ENCODE measurements at places on chromosomes 12 and 14. TPM values are rescaled to one million over a fixed set of nuclear protein-coding genes. Genes with fewer than 3 reads are reported as not detected.

SIX6 gene
- not detected for total RNA-seq

GRCh38 chr12:14340371-14340770 lies 25.1 kb upstream of the ATF7IP start:
- H3K4me3 ChIP-seq: no peak overlapping the region
- H3K27ac ChIP-seq: no peak overlapping the region
- DNase-seq: no peak
- H3K4me1 ChIP-seq: no peaks in the 10 kb centered on the region

DNA sequence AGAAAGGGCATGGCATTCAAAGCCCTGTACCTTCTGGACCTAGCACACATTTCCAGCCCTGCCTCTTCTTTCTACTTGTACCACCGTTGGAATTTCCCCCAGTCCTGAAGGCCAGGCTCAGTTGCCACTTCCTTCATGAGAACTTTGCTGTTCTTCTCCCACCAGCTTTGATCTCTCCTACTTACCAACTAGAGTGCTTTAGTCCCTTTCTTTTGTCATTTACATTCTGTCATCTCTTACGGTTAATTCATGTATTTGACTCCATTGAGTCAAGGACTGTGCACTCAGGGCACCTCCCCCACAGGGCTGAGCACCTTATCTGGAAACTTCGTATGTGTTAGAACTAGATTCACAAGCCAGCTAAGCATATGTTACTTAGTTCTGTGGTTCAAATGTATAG lies 26.3 kb downstream of the BICDL1 start:
- H3K36me3 ChIP-seq: peaks cover 48% of the 10 kb centered on the region
- H3K27me3 ChIP-seq: no peaks in the 10 kb centered on the region
- H3K4me3 ChIP-seq: peak overlapping the region; percentile 30
- peaks cover 69% of the 10 kb centered on the region for H3K4me1 ChIP-seq

- DNase-seq: no peak
- no peak overlapping the region for H3K27ac ChIP-seq
- no peaks in the 10 kb centered on the region for H3K36me3 ChIP-seq
- H3K4me1 ChIP-seq: no peaks in the 10 kb centered on the region
- no peaks in the 10 kb centered on the region for H3K27me3 ChIP-seq
These were observed 122.2 kb downstream of the NTS start for GRCh38 chr12:85996280-85996679.

TAS2R50 gene
- 0.60 TPM for total RNA-seq

- no peak overlapping the region for H3K27ac ChIP-seq
- no peaks in the 10 kb centered on the region for H3K36me3 ChIP-seq
- DNase-seq: no peak
- H3K4me3 ChIP-seq: no peak overlapping the region
- peaks cover 11% of the 10 kb centered on the region for H3K4me1 ChIP-seq
These were observed 35.1 kb downstream of the ARF6 start for GRCh38 chr14:49928015-49928414.

MUCL1 gene
- not detected for total RNA-seq

INHBC gene
- total RNA-seq: not detected

OAS1 gene
- total RNA-seq: 194 TPM

AMN gene
- 0.15 TPM for total RNA-seq

LMNTD1 gene
- not detected for total RNA-seq

- peaks cover 33% of the 10 kb centered on the region for H3K4me1 ChIP-seq
- H3K27ac ChIP-seq: no peak overlapping the region
These were observed 8.6 kb downstream of the YEATS4 start for GRCh38 chr12:69368171-69368570.

DNA sequence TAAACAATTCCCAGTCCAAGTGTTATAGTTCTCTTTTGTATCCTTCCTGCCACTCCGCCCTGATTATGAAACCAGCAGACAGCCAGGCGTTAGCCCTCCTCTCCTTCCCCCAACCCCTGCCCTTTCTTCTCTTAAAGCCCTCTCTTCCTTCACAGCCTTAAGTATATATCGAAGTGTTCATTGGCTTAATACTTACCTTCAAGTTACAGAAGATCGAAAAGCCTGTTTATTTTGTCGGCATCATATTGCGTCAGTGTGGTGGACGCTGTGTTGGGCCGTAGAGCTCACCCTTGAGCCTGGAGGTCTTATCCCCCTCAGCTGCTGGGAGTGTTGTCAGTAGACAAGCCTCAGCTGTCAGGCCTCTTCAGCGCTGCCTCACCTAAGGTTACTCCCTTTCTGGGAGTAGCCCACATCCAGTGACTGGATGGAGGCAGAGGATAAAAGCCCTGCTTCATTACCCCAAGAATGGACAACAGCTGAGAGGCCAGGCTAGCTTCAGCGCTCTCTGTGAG lies 36.2 kb downstream of the CMAS start:
- no peaks in the 10 kb centered on the region for H3K4me1 ChIP-seq
- H3K36me3 ChIP-seq: no peaks in the 10 kb centered on the region
- H3K27ac ChIP-seq: no peak overlapping the region
- peaks cover 3% of the 10 kb centered on the region for H3K27me3 ChIP-seq
- no peak for DNase-seq

- peak overlapping the region; percentile 93 for H3K27ac ChIP-seq
- no peaks in the 10 kb centered on the region for H3K27me3 ChIP-seq
- H3K36me3 ChIP-seq: peaks cover 55% of the 10 kb centered on the region
- peak; percentile 85 for DNase-seq
- peaks cover 73% of the 10 kb centered on the region for H3K4me1 ChIP-seq
These were observed 1.3 kb downstream of the ESYT1 start for GRCh38 chr12:56129206-56129941.

DNA sequence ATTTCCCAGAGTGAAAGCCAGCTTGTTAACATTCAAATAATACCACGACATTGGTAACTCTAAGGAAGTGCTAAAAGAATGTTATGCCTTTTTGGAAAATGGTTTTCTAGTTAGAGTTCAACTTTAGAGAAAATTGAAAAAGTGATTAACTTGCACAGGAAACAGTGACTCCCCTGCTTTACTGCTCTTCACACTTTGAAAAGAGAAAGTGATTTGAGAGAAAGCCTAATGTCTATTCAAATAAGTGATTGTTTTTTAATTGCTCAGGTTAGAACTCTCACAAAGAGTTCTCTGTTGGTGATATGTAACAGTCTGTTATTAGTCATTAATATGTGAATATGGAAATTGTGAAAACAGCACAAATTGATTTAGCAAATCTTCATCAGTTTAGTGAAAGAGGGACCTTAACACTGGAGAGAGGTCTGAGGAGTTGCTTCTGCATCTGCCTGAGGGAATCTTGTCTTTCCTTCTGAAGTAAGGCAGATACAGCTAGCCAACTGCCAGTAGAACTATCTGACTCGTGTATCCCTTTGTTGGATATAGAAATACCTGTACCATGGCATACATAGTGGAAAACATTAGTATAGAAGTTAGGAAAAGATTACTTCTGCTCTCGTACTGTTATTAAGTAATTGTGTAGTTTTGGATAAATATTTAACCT lies 25.5 kb downstream of the ATF7IP start:
- no peaks in the 10 kb centered on the region for H3K27me3 ChIP-seq
- peaks cover 57% of the 10 kb centered on the region for H3K36me3 ChIP-seq
- H3K4me1 ChIP-seq: peaks cover 80% of the 10 kb centered on the region
- DNase-seq: no peak
- H3K27ac ChIP-seq: peak overlapping the region; percentile 88

GPRC5D gene
- 0.22 TPM for total RNA-seq

DNA sequence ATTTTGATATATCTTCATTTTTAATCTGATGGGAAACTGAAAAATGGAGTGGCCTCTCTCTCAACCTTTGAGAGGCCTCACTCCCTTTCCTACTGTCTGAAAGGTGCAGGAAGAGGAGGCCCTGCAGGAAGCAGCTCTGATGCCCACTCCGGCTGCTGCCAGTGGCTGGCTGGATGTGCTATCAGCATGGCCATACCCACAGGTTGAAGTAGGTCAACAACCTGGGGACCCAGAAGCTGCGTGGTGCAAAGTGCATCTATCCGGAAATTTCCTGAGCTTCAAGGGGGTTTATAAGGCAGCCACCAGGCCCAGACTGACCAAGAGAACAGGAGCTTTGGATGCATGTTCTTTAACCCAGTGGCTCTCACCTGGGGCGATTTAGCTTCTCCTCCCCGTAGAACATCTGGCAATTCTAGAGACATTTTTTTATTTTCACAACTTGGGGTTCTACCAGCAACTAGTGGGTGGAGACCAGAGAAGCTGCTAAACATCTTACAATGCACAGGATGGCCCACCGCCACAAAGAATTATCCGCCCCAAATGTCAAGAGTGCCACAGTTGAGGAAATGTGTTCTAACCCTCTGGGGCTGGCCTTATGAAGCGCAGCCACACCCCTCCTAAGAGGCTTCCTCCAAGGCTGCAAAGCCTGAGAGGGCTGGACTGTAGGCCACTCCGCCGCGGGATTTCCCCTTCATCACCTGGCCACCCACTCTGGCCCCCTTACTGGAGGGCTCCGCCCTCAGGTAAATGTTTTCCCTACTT lies 8.2 kb upstream of the BATF start:
- H3K36me3 ChIP-seq: peaks cover 15% of the 10 kb centered on the region
- H3K4me1 ChIP-seq: peaks cover 24% of the 10 kb centered on the region
- no peak overlapping the region for H3K4me3 ChIP-seq
- H3K27me3 ChIP-seq: no peaks in the 10 kb centered on the region
- no peak overlapping the region for H3K27ac ChIP-seq

- H3K4me3 ChIP-seq: no peak overlapping the region
- no peaks in the 10 kb centered on the region for H3K27me3 ChIP-seq
- H3K4me1 ChIP-seq: peaks cover 35% of the 10 kb centered on the region
- DNase-seq: no peak
These were observed 6.0 kb upstream of the MANSC4 start for GRCh38 chr12:27785882-27786570.

- H3K4me1 ChIP-seq: no peaks in the 10 kb centered on the region
- no peaks in the 10 kb centered on the region for H3K36me3 ChIP-seq
- no peak for DNase-seq
- H3K4me3 ChIP-seq: no peak overlapping the region
These were observed 46.2 kb downstream of the ANO4 start for GRCh38 chr12:100840748-100841147.

RASSF3 gene
- total RNA-seq: 114 TPM

- no peaks in the 10 kb centered on the region for H3K4me1 ChIP-seq
- no peaks in the 10 kb centered on the region for H3K36me3 ChIP-seq
- H3K27me3 ChIP-seq: peaks cover 1% of the 10 kb centered on the region
- no peak overlapping the region for H3K4me3 ChIP-seq
- DNase-seq: no peak
These were observed 3.5 kb upstream of the RHOJ start for GRCh38 chr14:63200767-63201166.

DNA sequence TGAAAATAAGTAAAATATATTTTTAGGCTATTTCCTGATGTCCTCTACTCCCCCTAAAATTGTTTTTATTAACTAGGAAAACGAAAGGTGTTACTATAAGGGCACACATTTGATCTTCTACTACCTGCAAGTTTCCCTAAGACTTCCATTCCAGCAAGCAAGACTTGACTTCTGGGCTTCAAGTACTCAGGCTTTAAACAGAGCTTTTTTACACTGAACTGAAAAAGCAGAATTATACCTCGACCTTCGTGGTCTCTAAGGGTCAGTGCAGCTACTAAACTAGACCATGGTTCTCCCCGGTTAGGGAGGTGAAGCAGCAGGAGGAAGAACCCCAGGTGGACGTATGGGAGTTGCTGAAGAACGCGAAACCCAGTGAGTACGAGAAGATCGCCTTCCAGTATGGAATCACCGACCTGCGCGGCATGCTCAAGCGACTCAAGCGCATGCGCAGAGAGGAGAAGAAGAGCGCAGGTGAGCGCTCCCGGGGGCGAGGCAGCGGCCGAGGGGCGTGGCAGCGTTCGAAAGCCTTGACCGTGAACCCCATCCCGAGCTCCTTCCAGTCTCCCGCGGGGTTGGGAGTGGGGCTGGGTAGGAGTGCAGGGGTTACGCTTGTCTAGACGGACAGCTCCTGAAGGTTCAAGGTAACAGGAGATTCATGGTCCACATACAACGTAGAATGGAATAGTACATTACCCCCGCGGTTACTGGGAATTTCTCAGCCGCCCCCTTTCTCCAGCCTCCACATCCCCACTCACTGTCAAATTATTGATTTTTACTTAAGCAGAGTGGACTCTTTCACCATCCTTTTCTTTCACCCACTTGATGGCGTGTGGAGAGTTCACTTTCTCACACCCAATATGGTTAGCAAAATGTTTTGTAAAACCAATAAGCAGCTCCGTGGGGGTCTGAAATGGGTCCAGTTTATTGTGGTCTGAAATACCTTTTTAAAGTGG lies 47.6 kb downstream of the MYBPC1 start:
- no peaks in the 10 kb centered on the region for H3K36me3 ChIP-seq
- no peak overlapping the region for H3K27ac ChIP-seq
- DNase-seq: no peak
- H3K4me3 ChIP-seq: peak overlapping the region; percentile 1
- H3K27me3 ChIP-seq: peaks cover 32% of the 10 kb centered on the region
- H3K4me1 ChIP-seq: peaks cover 4% of the 10 kb centered on the region

CSRP2 gene
- total RNA-seq: 0.22 TPM

DNA sequence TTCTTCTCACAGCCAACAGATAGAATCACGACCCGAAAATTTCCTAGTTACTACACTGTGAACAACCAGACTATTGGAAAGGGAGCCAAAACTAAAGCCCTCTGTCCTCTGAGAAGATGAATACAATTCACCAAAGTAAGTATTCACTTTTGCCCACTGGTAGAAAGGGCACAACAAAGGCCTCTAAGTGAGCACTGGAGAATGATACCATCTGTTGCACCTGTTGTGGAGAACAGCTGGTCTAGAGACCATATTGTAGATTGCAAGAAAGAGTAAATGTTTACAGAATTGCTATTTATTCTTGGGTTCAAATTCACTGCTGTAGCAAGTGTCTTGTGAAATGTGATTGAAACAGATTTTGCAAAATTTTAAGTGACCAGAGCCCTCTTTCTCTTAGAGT lies 46.9 kb upstream of the ANO6 start:
- H3K36me3 ChIP-seq: peaks cover 1% of the 10 kb centered on the region
- no peak overlapping the region for H3K4me3 ChIP-seq
- H3K27me3 ChIP-seq: peaks cover 1% of the 10 kb centered on the region
- DNase-seq: no peak

DNA sequence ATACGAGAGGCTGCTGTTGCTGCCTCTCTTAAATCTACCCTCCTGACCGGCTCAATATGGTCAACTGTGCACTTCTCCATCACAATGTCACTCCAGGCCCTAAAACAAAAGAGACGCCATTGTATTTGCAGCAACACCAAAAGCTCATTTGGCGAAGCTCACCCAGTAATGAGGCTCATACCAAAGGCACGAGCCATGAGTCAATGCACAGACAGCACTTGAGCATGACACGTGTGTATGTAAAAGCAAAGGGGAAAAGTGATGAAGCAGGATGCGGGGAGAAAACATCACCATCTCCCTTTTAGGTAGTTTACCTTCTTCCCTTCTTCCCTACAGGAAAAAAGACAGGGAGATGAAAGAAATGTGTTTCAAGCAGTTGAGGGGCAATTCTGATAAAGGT lies 150.3 kb downstream of the FOXN3 start:
- H3K4me3 ChIP-seq: no peak overlapping the region
- DNase-seq: no peak
- no peak overlapping the region for H3K27ac ChIP-seq
- H3K4me1 ChIP-seq: peaks cover 6% of the 10 kb centered on the region
- H3K27me3 ChIP-seq: no peaks in the 10 kb centered on the region

DNA sequence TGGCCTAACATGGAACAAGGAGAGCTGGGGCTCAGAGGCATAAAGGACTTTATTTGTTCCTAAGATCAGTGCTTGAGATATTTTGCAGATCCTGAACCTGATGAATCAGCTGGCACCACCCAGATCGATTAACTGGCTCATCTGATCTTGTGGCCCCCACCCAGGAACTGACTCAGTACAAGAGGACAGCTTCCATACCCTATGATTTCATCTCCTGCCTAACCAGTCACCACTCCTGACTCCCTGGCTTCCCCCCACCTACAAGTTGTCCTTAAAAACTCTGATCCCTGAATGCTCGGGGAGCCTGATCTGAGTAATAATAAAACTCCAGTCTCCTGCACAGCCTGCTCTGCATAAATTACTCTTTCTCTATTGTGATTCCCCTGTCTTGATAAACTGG lies 5.1 kb downstream of the C12orf56 start:
- peaks cover 6% of the 10 kb centered on the region for H3K36me3 ChIP-seq
- peaks cover 6% of the 10 kb centered on the region for H3K27me3 ChIP-seq
- H3K4me1 ChIP-seq: peaks cover 37% of the 10 kb centered on the region
- DNase-seq: no peak
- H3K4me3 ChIP-seq: peak overlapping the region; percentile 7

All from activated CD4-positive, alpha-beta T cell treated with anti-CD3 and anti-CD28 coated beads, Interleukin-2, amount 10 ng/mL, durations not matched to agents 7 days and 5 days (primary cell).